A673 (cell line): ENCODE measurements at places on chromosomes 5 and 9.
A peak's percentile ranks its signal among the peaks of the same experiment; 100 is the strongest.

- H3K4me3 ChIP-seq = no peak overlapping the region
- no peaks in the 10 kb centered on the region for H3K27me3 ChIP-seq
- H3K4me1 ChIP-seq = no peaks in the 10 kb centered on the region
Observed at GRCh38 chr9:109733690-109734089, 46.3 kb upstream of the PALM2AKAP2 start.

DNA sequence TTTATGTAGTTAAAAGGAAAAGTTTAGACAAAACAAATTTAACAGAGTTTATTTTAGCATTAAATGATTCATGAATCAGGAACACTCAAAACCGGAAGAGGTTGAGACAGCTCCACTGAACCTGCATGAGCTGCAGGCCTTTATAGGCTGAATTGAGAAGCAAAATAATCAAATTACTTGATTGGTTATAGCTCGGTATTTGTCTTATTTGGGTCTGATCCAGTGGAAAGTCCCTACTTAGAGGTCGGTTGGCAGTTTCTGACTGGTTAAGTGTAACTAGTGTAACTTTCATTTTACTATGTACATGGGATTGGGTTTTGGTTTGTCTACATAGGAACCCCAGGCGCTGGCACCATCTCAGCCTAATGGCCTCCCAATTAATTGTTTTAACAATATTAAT lies 74.1 kb upstream of the PIK3R1 start:
- no peaks in the 10 kb centered on the region for H3K4me1 ChIP-seq
- no peak for DNase-seq
- H3K36me3 ChIP-seq = no peaks in the 10 kb centered on the region
- H3K27ac ChIP-seq = no peak overlapping the region
- no peak overlapping the region for H3K4me3 ChIP-seq

- no peak overlapping the region for H3K4me3 ChIP-seq
- peaks cover 5% of the 10 kb centered on the region for H3K27me3 ChIP-seq
- H3K36me3 ChIP-seq = no peaks in the 10 kb centered on the region
- no peak for DNase-seq
- no peak overlapping the region for H3K27ac ChIP-seq
Observed at GRCh38 chr5:97489010-97489840, 306.2 kb upstream of the RIOK2 start.

- no peak for DNase-seq
- H3K4me3 ChIP-seq = no peak overlapping the region
- no peak overlapping the region for H3K27ac ChIP-seq
- H3K36me3 ChIP-seq = no peaks in the 10 kb centered on the region
Observed at GRCh38 chr5:33231935-33232334, 208.8 kb upstream of the TARS1 start.

DNA sequence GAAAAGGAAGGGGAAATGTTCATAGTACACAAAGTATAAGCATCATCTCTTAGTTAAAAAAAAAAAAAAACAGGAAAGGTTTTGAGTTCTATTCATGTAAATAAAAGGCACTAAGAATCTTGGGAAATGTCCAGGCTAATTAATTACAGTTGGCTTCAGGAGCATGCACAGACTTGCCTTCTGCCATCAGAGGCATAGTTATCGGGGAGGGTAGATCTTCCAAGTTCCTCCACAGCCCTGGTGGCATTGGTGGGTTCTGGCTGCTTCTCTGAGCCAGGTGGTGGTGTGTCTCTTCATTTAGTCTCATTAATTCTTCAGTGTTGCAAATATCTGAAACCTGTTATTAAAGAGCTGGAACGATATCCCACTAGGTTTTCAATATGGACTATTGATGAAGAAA lies 85.2 kb downstream of the TMEM252 start:
- no peak overlapping the region for H3K4me3 ChIP-seq
- no peaks in the 10 kb centered on the region for H3K4me1 ChIP-seq
- H3K27me3 ChIP-seq = no peaks in the 10 kb centered on the region
- DNase-seq = no peak
- no peaks in the 10 kb centered on the region for H3K36me3 ChIP-seq

DNA sequence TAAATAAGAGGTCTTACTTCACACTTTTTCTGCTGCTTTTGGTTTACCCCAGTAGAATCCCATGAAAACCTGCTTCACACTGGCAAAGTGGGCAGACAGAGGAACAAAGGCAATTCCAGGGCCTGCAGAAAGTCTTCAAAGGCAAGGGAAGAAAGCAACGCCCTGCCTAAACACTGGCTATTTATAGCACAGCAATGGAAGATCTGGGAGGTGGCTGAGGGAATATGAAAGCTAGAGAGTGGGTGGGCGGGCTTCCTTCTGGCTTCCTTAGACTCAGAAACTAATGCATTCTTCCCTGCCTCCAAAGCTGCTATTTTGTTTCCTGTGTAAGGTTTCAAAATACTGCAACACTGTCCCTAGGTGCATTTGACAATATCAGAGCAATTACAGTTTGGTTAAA lies 46.8 kb downstream of the ELAVL2 start:
- DNase-seq = no peak
- no peaks in the 10 kb centered on the region for H3K4me1 ChIP-seq

- H3K27me3 ChIP-seq = no peaks in the 10 kb centered on the region
- no peak overlapping the region for H3K27ac ChIP-seq
- H3K4me3 ChIP-seq = no peak overlapping the region
- H3K36me3 ChIP-seq = no peaks in the 10 kb centered on the region
Observed at GRCh38 chr9:92008041-92008440, 58.0 kb upstream of the ROR2 start.

DNA sequence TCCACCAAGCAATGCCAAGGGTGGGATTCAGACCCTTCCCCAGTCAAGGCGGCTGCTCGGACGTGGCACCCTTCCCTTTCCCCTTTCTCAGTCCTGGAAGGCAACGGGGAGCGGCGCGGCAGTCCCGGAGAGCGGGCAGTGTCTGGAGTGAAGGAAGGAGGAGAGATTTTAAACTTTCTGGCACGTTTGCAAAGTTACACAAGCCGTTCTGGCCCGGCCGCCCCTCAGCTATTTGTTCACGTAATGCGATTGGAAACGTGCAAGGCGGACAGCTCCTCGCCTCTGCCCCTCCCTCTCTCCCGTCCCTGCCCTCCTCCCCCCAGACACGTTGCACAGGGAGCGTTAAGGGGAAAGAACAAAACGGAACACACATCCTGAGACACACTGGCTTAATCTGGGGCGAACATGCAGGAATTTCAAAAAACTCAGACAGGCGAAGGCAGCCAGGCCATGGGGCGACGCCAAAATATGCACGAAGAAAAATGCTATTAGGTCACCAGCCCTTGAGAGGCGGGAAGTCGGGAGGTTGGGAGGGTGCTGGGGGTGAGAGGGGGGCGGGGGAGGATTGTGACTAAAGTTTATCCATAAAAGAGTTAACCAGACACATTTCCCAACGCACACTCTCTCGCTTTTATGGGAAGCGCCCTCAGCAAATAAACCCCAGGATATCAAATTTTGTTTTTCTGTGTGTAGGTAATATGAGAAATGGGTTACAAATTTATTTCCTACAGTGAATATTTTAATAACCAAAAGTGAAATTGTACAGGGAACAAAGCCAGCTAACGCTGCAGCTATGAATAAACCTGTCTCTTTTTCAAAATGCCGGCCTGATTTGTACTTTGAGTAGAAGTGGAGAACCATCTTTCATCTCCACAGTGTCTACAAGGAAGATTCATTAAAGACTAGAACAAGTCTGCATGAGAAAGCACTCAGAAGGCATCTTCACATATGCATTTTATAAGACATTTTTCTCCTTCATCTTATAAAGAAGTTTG lies at the start of gene LOX:
LOX (minus strand) TSS at position 144 of the 995 bp plus-strand sequence. CDS start 274 bp downstream, outside the sequence.
- no peaks in the 10 kb centered on the region for H3K36me3 ChIP-seq
- H3K27me3 ChIP-seq = peaks cover 3% of the 10 kb centered on the region
- peaks cover 6% of the 10 kb centered on the region for H3K4me1 ChIP-seq
- H3K4me3 ChIP-seq = peak within 1 kb of the TSS; percentile 60
- H3K27ac ChIP-seq = no peak within 1 kb of the TSS
- DNase-seq = peak; percentile 86

GRCh38 chr5:67346611-67347010 lies 150.0 kb upstream of the CD180 start:
- no peaks in the 10 kb centered on the region for H3K27me3 ChIP-seq
- no peak for DNase-seq
- H3K27ac ChIP-seq = no peak overlapping the region

- H3K27me3 ChIP-seq = no peaks in the 10 kb centered on the region
- DNase-seq = no peak
- no peaks in the 10 kb centered on the region for H3K36me3 ChIP-seq
- H3K27ac ChIP-seq = no peak overlapping the region
Observed at GRCh38 chr9:131995382-131995781, 84.3 kb downstream of the MED27 start.

- no peak overlapping the region for H3K27ac ChIP-seq
- H3K36me3 ChIP-seq = no peaks in the 10 kb centered on the region
- DNase-seq = no peak
- no peak overlapping the region for H3K4me3 ChIP-seq
- no peaks in the 10 kb centered on the region for H3K4me1 ChIP-seq
Observed at GRCh38 chr5:91006713-91007112, 376.4 kb downstream of the ARRDC3 start.

DNA sequence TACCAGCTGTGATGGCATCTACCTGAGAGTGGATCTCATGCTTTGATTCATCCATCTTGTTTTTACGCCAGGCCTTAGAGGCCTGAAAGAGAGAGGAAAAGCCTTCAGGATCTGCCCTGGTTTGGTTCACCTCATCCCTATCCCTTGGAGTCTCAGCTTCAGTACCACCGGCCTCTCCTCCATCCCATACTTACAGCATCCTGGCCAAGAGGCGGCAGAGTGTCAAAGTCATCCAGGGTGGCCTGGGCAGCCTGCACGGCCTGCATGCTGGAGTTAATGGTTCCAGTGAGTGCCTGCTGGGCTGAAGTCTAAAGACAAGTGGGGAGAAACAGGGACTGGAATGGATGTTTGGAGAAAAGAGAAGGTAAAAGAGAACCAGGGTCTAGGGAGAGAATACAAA lies 12.4 kb downstream of the TLN1 start:
- no peaks in the 10 kb centered on the region for H3K4me1 ChIP-seq
- H3K36me3 ChIP-seq = peaks cover 97% of the 10 kb centered on the region
- no peak overlapping the region for H3K27ac ChIP-seq
- H3K4me3 ChIP-seq = no peak overlapping the region
- H3K27me3 ChIP-seq = no peaks in the 10 kb centered on the region

- no peaks in the 10 kb centered on the region for H3K36me3 ChIP-seq
- peaks cover 23% of the 10 kb centered on the region for H3K4me1 ChIP-seq
- no peak overlapping the region for H3K4me3 ChIP-seq
- H3K27ac ChIP-seq = no peak overlapping the region
Observed at GRCh38 chr9:130451509-130452388, 7.0 kb downstream of the ASS1 start.

GRCh38 chr9:137793196-137793841 lies 84.3 kb upstream of the CACNA1B start:
- no peaks in the 10 kb centered on the region for H3K4me1 ChIP-seq
- DNase-seq = no peak
- H3K27me3 ChIP-seq = no peaks in the 10 kb centered on the region
- H3K27ac ChIP-seq = no peak overlapping the region
- no peak overlapping the region for H3K4me3 ChIP-seq

- H3K4me1 ChIP-seq = no peaks in the 10 kb centered on the region
- H3K36me3 ChIP-seq = no peaks in the 10 kb centered on the region
- no peak overlapping the region for H3K27ac ChIP-seq
- no peak for DNase-seq
- H3K27me3 ChIP-seq = no peaks in the 10 kb centered on the region
Observed at GRCh38 chr5:170303549-170303948, 6.0 kb upstream of the LCP2 start.

DNA sequence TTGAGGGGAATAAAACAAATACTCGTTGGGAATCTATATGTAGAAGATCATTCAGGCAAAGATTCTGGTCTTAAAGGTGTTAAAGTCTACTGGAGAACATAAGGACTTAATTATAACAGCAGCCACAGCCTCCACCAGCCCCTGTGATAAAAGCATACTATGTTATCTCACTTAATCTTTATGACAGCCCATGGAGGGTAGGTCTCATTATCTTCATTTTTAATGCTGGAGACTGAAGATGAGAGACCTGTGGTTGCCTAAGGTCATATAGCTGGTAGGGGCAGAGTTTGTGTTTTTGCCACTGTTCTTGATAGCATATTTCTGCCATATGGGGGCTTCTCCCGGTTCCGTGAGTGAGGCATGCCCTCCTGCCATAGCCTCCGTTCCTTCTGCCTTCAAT lies 88.7 kb downstream of the TRIO start:
- H3K4me1 ChIP-seq = peaks cover 10% of the 10 kb centered on the region
- no peak overlapping the region for H3K27ac ChIP-seq
- H3K4me3 ChIP-seq = no peak overlapping the region
- no peak for DNase-seq
- H3K36me3 ChIP-seq = no peaks in the 10 kb centered on the region

GRCh38 chr9:130423272-130423671 lies 21.5 kb upstream of the ASS1 start:
- H3K27ac ChIP-seq = no peak overlapping the region
- H3K27me3 ChIP-seq = peaks cover 30% of the 10 kb centered on the region
- H3K4me1 ChIP-seq = peaks cover 31% of the 10 kb centered on the region
- no peaks in the 10 kb centered on the region for H3K36me3 ChIP-seq
- no peak for DNase-seq

- H3K4me1 ChIP-seq = peaks cover 26% of the 10 kb centered on the region
- peak overlapping the region; percentile 68 for H3K4me3 ChIP-seq
- H3K27me3 ChIP-seq = no peaks in the 10 kb centered on the region
- DNase-seq = no peak
Observed at GRCh38 chr9:114397219-114397847, 9.6 kb upstream of the AKNA start.

DNA sequence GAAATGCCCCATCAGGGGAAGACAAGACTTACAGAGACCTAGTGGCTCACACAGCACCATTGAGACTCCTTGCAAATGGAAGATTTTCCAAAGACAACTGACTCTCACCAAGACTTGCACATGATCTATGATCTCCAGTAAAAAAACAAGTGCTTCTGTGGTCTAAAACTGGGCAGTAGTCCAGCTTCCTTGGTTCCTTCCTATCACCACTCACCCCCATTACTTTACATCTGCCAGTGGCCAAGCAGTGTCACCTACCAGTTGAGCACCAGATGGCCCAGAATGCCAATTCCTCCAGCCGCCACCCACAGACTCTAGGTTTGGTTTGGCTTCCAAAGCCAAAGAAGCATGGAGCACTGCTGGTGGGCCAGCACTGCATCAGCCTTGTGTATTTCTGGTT lies 47.7 kb downstream of the SH3TC2 start:
- DNase-seq = no peak
- no peak overlapping the region for H3K27ac ChIP-seq

- H3K27me3 ChIP-seq = no peaks in the 10 kb centered on the region
- H3K4me1 ChIP-seq = no peaks in the 10 kb centered on the region
- H3K36me3 ChIP-seq = no peaks in the 10 kb centered on the region
- no peak overlapping the region for H3K27ac ChIP-seq
- no peak overlapping the region for H3K4me3 ChIP-seq
Observed at GRCh38 chr9:23539311-23539710, 286.7 kb downstream of the ELAVL2 start.

DNA sequence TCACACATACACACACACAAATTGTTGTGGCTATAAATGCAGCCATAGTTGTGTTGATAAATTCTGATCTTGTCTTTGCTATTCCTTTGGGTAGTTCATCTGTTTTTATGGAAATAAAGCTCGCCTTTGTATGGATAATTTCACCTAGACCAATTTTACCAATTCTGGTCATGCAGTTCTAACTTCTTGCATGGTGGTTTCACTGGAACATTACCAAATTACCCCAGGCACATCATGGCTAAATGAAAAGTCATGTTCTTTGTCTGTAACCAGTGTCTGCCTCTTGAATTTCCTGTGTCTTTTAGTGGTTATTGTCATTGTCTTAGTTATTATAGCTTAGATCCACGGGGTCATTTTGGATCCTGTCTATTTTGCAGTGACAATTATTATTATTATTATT lies 50.3 kb upstream of the TMC1 start:
- DNase-seq = no peak
- H3K27me3 ChIP-seq = no peaks in the 10 kb centered on the region
- no peak overlapping the region for H3K27ac ChIP-seq
- H3K4me1 ChIP-seq = no peaks in the 10 kb centered on the region
